Cardiac ventricle fibroblast (primary cell): ENCODE measurements at places on chromosomes 11 and 22. TPM values are rescaled to one million over a fixed set of nuclear protein-coding genes. Genes with fewer than 3 reads are reported as not detected.

Gene ETS1
- 38.9 and 42.8 TPM in 2 replicates for total RNA-seq

Gene COMMD9
- total RNA-seq: 37.6 and 38.7 TPM in 2 replicates

Gene RASL10A
- total RNA-seq: not detected in 2 replicates

Gene RASSF7
- 1.8 and 5.1 TPM in 2 replicates for total RNA-seq

Gene IFITM10
- total RNA-seq: 0.44 and 1.6 TPM in 2 replicates

Gene NF2
- total RNA-seq: 32.4 and 34.7 TPM in 2 replicates

Gene C11orf97
- total RNA-seq: not detected in 2 replicates

Gene MRGPRE
- not detected in 2 replicates for total RNA-seq

Gene OSM
- not detected in 2 replicates for total RNA-seq
